MM.1S (cell line): ENCODE measurements at places on chromosomes 12 and 14.

- DNase-seq = peak; percentile 76
Measured at GRCh38 chr12:92034858-92035401, 110.7 kb downstream of the BTG1 start.

DNA sequence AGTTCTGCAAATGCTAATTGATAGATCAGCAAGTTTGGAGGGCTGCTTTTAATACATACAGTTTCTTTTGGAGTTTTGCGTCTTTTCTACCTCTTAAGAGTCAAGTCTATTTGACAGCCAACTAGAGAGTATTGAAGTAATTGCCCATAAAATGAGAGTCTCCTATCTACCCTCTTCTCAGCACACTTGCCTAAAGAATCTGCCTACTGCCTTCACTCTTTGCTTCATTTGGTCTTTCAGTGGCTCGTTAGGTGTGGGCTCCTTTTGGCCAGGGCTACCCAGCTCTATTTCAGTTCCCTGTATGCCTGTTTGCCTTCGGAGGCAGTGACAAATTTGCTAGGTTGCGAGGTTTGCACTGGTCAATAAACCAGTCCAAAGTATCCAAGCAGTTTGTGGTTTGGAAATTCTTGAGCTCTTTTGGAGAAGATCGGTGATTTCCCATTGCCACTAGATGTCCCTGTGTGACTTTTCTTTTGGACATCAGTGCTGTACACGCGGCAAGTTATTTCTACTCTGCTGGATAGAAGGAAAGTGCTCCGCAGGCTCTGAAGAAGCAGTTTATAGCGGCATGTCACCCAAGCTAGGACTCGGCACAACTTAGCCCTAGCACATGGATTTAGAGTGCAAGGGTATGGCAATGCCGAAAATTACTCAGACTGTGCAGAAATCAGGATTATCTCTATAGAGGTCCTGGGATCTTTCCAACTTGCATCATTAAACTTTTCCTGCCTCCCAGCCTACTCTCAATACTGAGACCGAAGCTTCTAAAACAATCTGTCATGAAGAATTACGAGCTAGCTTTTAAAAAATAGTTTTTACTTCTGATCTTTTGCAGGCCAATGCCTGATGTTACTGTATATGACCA is 38.6 kb downstream of the MGST1 start:
- no peak for DNase-seq

GRCh38 chr14:37179896-37180502 is 7.6 kb upstream of the SLC25A21 start:
- DNase-seq = no peak

- no peak for DNase-seq
Measured at GRCh38 chr14:79544698-79545070, 666.6 kb downstream of the DIO2 start.

DNA sequence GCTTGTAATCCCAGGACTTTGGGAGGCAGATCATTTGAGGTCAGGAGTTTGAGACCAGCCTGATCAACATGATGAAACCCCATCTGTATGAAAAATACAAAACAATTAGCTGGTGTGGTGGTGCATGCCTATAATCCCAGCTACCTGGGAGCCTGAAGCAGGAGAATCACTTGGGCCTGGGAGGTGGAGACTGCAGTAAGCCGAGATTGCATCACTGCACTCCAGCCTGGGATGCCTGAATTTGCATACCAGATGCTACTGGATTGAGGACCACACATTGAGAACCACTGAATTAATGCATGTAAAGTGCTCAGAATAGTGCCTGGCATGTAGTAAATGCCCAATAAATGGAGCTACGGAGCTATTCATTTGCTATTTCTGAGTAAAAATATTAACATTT is 14.9 kb upstream of the MYH7 start:
- no peak for DNase-seq

- DNase-seq = no peak
Measured at GRCh38 chr12:110579535-110580253, 3.4 kb downstream of the PPTC7 start.

- DNase-seq = no peak
Measured at GRCh38 chr12:120865098-120865497, 39.1 kb downstream of the SPPL3 start.

DNA sequence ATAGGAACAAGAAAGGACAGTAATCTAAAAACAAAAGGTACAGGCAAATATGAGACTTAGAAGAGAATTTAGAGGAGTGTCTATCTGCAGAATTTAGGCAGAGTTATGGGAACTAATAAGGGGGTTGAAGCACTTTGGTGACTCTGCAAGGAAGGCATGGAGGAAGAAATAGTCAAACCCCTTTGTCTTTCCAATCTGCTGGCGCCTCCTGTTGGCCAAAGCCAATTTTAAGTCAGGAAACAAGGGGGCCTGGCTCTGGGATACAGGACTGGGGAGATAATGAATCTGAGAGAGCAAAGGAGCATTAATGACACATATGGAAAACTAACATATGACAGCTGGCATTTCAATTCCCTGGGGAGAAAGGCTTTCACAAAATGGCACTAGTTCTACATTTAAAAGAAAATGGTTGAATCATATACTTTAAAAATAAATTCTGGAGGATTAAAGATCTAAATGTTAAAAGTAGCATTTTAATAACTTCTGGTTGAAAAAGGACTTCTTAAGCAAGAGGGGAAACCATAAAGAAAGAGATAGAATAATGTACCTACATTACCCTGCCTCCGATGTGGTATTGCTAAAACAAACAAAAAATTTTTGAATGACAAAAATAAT is 48.5 kb upstream of the CSRP2 start:
- peak; percentile 21 for DNase-seq

DNA sequence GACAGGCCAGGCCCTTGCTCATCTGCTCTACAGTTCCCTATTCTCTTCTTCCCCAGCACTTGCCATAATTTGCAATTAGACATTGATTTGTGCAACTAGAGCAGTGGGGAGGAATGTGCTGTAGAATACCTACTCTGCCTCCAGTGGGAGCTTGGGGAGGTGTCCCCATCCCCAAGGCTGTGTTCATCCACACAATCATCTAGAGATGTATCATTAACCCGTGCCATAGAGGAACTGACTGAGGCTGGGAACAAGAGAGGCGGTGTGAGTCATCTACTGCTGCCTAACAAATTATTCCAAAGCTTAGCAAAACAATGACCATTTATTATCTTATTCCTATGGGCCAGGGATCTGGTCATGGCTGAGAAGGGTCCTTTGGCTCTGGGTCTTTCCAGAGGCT is 5.1 kb upstream of the OTUB2 start:
- no peak for DNase-seq
